ENCODE measurements at places on chromosomes 6 and 20.

DNA sequence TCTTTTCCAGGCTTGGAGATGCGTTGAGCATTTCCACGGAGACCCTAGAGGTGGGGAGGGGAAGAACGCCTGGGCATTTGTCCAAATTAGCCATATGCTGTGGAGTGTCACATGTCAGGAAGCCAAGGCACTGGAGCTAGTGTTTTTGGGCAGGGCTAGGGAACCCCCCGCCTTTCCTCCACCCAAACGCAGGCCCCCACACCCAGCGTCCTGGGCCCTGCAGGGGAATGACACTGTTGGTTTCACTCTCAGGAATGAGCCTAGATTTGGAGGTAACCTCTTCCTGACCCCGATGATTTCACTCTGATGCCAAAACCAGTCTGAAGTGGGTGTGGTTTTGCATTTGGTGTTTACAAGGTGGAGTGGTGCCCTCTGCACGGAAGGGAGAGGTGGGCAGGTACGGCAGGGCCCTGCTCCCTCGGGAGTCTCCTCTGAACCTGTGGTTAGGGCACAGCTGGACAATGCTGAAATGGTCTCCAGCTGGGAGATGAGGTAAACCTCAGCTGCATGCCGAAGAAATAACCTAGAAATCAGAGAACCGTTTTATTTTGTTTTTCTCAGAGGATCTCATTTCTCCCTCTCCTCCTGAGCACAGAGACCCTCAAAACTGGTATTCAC lies 29.5 kb downstream of the MTHFD1L start:
- no peak for DNase-seq

GRCh38 chr6:133873538-133873937 lies 15.4 kb upstream of the TCF21 start:
- no peak for DNase-seq

DNA sequence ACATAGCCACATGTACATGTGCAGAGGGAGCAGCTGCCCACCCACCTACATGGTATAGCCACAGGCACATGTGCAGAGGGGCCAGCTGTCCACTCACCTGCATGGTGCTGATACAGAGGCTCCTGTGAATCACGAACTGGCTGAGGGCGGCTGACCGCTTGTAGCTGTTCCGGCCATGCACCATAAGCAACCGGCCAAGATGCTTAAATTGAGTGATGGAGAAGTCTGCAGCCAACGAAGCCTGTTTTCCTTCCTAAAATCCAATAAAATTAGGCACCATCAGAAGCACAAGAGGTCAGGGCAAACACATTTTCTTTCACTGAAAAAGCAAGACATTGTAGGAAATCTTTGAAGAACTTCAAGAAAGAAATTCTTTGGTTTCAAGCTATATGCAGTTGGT lies 71.1 kb upstream of the NFATC2 start:
- no peak for DNase-seq

GRCh38 chr6:7559196-7559595 lies 17.7 kb downstream of the DSP start:
- DNase-seq = no peak

DNA sequence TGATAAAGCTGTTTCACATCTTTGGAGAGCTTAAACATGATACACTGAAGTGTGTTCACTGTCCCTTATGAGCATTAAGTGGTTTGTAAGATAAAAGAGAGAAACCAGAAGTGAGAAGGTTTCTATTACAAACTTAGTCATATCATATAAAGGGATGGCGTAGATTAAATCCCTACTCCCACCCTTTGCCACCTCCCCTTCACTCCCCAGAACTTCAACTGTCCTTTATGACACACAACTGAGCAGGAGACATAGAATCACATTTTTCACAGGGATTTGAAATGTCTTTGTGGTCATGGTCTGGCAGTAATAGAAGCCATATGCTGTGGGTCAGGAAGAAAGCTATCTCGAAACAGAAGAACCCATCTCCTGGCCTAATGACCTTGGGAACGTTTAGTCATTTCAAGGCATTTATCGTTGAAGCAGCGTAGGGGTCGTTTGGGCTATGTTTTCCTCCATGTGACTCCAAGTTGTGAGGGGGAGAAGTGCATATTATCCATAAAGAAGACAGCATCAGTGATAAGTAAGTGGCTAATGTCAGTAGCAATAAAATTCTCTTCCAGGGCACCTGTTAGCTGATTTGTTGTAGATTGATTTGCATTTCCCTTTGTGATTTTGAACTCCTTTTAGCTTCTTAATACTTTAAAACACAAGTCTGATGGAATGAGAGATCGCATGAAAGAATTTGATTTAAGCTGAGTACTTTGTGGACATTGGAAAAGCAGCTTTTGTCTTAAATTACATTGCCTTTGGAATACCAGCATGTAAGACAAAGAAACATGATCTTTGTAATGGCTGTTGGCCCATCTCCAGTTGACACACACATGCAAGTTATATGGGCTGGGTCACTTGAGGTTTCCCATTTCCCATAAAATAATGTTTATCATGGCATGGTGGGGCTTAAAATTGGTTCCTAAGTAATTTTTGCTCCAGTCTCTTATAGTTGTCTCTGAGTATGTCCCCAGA lies 501.5 kb upstream of the FLRT3 start:
- no peak for DNase-seq

DNA sequence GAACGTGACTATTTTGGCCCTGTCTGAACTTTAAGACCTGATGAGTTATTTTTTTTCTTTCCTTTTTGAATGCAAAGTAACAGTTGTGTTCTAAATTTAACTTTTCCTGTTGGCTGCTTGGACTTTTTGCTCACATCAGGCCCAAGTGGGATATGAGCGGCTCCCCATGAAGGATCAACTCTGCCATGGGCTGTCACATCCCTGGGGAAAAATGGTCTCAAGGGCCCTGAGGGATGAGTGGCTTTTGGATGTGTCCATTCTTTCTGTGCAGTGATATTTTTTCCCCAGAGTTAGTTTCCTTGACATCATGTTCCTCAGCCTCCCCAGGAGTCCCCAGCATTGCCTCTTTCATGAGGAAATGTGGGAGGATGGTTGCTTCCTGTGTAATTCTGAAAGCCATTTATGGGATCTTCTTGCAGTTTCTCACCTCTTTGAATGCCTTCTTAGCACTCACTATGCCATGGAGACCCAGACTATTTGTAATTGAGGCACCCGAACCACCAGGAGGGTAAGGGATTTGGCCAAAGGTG lies 92.5 kb downstream of the SLC24A3 start:
- no peak for DNase-seq

DNA sequence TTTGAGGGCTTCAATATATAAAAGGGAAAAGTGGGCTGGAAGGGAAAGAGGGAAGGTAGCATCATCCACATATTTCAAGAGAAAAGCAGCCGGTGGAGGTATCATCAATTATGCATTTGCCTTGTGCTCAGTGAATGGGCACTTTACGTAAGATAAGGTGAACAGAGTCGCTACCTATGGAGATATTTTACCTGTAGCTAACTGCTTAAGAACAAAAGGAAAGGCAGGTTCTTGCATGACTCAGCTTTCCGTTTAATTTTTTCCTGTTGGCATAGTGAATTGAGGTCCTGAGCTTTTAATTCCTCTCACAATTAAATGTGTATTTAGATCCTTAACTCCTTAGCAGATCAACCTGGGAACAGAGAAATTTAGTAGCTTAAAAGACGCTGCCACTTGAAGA lies 25.5 kb upstream of the PLCB4 start:
- no peak for DNase-seq

Data from stimulated activated CD8-positive, alpha-beta memory T cell treated with anti-CD3 and anti-CD28 coated beads, Interleukin-15, amount 100 ng/mL, for 24 hours (primary cell).